Psoas muscle (tissue), 8 donors: ENCODE measurements at places on chromosomes 6 and 20.
A peak's percentile ranks its signal among the peaks of the same experiment; 100 is the strongest.

DNA sequence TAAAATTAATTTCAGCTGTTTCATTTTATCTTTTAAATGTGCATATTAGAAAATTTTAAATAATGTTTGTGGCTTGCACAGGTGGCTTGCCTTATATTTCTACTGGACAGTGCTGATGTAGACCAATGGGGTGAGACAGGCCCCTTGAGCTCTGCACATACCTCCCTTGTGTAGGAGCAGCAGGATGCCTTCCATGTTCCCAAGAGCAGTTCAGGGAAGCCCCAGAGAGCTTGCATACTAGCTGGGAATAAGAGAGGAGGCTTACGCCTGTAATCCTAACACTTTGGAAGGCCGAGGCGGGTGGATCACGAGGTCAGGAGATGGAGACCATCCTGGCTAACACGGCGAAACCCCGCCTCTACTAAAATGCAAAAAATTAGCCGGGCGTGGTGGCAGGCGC lies 61.4 kb downstream of the RFPL4B start:
- no peaks in the 10 kb centered on the region for H3K4me1 ChIP-seq
- H3K27me3 ChIP-seq: no peaks in the 10 kb centered on the region
- no peaks in the 10 kb centered on the region for H3K36me3 ChIP-seq
- H3K4me3 ChIP-seq: no peak overlapping the region

- H3K27ac ChIP-seq: peak overlapping the region; percentile 93
- H3K27me3 ChIP-seq: no peaks in the 10 kb centered on the region
- H3K4me1 ChIP-seq: peaks cover 53% of the 10 kb centered on the region
Observed at GRCh38 chr6:35495258-35496035, 1.4 kb downstream of the TEAD3 start.

DNA sequence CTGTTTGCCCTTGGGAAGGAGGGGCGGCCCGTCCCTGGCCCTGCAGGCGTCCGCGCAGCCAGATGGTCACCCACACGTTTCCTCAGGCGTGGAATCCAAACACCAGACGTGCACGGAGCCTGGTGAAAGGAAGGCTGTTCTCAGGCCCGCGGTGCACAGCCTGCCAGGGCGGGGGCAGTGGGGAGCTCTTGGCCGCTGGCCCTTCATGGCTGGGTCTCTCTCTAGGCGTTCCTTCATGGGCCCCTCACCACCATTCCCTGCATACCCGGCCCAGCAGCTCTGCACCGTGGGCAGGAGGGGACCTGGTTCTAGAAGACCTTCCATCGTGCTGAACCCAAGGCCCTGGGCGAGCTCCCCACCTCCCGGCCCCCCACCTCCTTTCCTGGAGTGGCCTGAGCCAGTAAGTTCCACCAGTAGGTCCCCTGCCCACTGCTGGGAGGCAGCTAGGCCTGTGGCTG lies 30.4 kb upstream of the SMOC2 start:
- no peak for DNase-seq
- H3K4me1 ChIP-seq: no peaks in the 10 kb centered on the region
- H3K36me3 ChIP-seq: no peaks in the 10 kb centered on the region
- no peak overlapping the region for H3K4me3 ChIP-seq

DNA sequence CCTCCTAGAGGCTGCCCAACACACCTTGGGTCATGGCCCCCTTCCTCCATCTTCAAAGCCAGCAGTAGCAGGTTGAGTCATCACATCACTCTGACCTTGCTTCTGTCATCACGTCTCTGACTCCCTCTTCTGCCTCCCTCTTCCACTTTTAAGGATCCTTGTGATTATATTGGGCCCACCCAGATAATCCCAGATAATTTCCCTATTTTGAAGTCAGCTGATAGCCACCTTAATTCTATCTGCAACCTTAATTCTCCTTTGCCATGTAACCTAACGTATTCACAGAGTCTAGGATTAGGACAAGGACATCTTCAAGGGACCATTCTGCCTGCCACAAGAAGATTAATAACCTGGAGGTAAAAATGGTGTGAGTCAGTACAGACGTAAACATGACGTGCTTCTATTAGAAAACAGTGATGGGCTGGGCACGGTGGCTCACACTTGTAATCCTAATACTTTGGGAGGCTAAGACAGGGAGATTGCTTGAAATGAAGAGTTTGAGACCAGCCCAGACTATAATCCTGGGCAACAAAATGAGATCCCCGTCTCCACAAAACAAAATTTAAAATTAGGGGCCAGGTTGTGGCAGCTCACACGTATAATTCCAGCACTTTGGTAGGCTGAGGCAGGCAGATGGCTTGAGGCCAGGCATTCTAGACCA lies 3.3 kb downstream of the ZSWIM3 start:
- H3K4me1 ChIP-seq: peaks cover 10% of the 10 kb centered on the region
- H3K27ac ChIP-seq: no peak overlapping the region
- H3K27me3 ChIP-seq: no peaks in the 10 kb centered on the region
- H3K4me3 ChIP-seq: no peak overlapping the region

GRCh38 chr6:113317891-113318574 lies 539.1 kb upstream of the MARCKS start:
- no peak overlapping the region for H3K27ac ChIP-seq
- H3K4me1 ChIP-seq: no peaks in the 10 kb centered on the region
- no peaks in the 10 kb centered on the region for H3K27me3 ChIP-seq
- H3K36me3 ChIP-seq: no peaks in the 10 kb centered on the region
- no peak for DNase-seq
- no peak overlapping the region for H3K4me3 ChIP-seq
